ENCODE measurements at places on chromosomes 7 and 10.

DNA sequence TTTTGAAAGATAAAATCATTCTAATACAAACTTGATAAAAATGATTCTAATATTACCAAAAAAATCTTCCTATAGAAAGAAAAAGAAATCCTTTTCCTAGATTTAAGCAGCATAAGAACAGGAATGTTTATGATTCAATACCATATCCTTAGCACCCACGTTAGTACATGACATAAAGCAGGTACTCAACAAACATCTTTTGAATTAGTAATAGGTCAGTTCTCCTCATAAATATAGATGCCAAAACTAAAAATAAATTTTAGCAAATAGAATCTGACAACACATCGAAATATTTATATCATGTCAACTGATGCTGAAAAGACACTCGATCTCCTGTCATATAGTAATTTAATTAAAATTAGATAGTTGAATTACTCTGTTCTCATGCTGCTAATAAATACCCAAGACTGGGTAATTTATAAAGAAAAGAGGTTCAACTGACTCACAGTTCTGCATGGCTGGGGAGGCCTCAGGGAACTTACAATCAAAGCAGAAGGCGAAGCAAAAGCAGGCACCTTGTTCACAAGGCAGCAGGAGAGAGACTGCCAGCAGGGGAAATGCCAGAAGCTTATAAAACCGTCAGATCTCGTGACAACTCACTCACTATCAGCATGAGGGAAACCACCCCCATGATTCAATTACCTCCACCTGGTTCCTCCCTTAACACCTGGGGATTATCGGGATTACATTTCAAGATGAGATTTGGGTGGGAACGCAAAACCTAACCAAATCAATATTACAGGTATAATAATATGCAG, 191.8 kb downstream of the HTR7 start:
- no peak for DNase-seq

DNA sequence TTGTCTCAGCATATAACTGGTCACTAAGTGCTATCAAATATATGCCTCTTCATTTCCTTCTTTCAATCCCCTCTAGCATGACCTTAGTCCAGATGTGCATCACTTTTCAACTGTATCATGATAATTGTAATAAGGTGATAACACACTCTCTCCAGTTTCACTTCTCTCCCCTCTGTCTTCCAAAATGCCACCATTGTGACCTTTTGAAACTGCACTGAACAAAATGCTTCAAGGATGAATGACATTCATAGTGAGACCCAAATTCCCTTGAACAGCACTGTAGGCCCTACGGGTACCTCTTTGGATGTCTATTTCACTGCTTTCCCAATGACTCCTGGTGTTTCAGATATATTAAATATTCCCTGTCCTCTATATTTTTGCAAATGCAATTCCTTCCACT, 224.8 kb downstream of the DNAJB9 start:
- no peak for DNase-seq

DNA sequence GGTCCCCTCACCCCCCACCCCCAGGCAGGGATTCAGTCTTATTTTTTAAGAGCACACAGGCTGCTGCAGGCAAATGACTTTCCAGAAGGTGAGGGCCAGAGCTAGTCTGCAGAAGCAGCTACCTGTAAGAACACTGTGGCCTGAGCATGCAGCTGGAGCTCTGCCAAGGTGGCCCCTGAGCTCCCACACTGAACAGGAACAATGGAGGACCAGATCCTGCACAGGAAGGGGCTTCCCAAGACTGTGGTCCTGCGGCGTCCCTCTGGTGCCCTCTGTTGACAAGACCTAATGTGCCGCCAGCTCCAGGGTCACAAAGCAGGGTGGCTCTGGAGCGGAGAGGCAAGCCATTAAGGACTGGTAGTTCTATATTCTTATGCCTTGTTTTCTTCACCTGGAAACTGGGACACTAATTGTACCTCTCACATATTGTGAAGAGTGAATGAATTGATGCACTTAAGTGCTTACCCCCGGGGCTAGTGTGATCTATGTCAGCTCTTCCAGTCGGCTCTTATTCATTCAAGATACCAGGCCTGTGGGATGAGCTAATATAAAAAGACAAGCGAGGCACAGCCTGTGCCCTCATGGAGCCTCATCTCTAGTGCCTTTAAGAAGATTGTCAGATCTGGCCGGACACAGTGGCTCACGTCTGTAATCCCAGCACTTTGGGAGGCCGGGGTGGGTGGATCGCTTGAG, 8.0 kb upstream of the BEND7 start:
- DNase-seq = peak; percentile 82

GRCh38 chr10:58330431-58330830, 4.4 kb upstream of the UBE2D1 start:
- no peak for DNase-seq

DNA sequence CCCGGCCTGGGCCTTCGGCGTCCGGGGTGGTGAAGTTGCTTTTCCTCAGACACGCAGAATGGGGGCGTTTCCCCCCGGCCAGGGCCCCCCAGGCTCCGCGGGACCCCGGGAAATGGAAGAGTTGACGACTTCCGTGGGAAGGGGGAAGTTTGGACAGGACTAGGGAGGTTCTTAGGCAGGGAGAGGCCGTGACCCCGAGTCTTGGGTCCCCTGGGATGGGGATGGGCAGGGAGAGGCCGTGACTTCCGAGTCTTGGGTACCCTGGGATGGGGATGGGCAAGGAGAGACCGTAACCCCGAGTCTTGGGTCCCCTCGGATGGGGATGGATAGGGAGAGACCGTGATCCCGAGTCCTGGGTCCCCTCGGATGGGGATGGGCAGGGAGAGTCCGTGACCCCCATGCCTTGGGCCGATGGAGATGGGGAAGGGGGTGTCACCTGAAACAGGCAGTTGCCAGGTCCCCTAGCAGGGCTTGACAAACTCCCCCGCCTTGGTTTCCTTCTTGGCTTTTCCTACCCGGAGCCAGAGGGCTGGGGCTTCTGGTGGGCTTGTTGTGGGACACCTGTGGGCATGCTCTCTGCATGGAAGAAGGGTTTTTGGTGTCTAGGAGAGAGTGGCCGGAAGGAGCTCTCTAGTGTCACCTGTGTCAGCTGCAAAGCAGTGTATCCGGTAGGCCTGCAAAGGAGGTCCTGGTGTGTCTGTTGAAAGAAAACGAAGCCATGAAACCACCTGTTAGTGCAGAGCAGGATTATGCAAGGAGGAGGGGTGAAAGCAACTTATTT, 1.1 kb downstream of the TRRAP start:
- no peak for DNase-seq
